ENCODE measurements at places on chromosomes 4 and X. TPM values are rescaled to one million over a fixed set of nuclear protein-coding genes. Genes with fewer than 3 reads are reported as not detected.

CYLC1 gene
- not detected for polyA plus RNA-seq

ADGRA3 gene
- 17.9 TPM for polyA plus RNA-seq

ATP2B3 gene
- 0.21 TPM for polyA plus RNA-seq

DUSP9 gene
- 1.3 TPM for polyA plus RNA-seq

DNA sequence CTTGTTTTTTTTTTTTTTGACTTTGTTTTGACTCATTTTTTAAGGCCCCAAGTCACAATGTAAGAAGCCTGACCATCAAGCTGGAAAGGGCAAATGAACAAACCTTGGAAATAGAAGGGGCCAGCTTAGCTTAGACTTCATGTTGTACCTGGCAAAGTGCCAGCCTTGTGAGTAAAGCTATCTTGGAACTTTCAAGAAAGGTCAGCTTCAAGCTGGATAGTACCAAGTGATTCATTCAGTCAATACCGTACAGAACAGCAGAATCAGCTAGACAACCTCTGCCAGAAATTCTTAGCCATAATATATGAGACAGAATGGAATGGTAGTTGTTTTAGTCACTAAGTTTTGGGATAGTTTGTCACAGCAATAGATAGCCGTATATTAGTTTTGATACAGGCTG is 1492.2 kb upstream of the TENM3 start:
- DNase-seq, result no peak

GRCh38 chr4:158129694-158130093 is 43.1 kb downstream of the GASK1B start:
- DNase-seq, result no peak

GRCh38 chrX:107562482-107562881 is 65.8 kb upstream of the PRPS1 start:
- DNase-seq, result no peak

DNA sequence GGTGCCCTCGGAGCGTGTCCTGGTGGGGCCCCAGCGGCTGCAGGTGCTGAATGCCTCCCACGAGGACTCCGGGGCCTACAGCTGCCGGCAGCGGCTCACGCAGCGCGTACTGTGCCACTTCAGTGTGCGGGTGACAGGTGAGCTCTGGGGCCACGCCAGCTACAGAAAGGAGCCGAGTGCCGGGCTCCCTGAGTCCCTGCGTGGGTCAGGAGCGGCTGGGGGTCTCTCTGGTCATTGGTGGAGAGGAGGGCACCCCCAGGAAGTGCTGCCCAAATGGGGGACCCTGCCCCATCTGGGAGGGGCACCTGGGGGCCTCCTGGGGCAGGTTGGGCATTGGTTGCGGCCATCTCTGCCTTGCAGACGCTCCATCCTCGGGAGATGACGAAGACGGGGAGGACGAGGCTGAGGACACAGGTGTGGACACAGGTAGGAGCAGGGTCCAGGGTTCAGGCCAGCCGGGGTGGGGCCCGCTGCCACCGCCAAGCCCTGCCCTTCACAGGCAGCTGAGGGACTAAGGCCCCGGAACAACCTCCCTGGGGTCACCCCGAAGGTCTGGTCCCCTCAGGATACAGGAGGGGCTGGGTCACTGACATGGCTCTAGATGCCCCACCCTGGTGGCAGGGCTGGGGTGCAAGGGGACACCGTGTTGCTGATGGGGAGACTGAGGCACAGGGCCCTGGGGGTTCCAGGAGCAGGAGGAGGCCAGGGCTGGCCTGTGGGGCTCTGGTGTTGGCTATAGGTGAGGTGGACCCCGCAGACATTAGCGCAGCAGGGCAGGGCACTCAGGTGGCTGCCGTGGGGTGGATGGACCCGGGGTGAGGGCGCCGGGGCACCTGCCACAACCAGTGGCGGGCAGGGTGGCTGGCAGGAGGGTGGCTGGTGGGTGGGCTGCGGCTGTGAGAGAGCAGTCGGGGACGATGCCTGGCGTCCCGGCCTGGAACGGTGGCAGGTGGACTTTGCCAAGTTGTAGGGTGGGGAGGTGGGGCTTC is 6.6 kb downstream of the FGFR3 start:
- DNase-seq, result no peak

DNA sequence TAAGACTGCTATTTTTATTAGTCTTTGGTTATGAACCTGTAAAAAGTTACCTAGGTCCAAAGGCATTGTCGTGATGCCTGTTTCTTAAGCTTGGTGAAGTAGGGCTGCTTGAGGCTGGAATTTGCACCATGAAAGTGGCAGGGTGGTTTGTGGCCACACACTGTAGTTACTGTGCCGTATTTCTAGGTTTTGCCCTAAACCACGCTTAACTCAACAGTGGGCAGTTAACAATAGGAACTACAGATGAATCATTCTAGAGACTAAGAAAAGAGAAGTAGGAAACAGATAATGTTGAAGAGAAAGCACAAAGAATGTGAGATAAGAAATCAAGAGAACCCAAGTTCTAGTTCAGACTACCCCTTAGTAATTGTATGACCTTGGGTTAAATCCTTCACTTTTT is 11.5 kb downstream of the ETNPPL start:
- DNase-seq, result no peak

DNA sequence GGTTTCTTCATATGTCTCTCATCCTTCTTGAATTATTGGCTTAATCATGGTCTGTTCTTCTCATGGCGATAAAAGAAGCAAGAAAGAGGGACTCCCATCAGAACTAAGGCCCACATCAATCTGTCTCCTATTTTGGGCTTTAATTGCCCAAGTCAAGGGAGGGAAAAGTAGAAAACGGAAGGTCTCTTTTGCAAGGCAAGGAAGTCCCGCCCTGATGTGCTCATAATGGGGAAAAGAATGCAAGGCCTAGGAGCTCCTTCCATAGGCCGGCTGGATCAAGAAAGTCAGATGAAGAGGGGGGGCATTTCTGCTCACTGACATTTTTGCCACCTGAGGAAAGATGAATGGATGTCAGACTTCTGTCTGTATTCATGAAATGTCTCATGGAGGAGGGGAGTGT is 127.7 kb upstream of the RPS6KA3 start:
- no peak for DNase-seq

- DNase-seq, result no peak
These were observed 4.2 kb upstream of the CFP start for GRCh38 chrX:47633689-47634590.

DNA sequence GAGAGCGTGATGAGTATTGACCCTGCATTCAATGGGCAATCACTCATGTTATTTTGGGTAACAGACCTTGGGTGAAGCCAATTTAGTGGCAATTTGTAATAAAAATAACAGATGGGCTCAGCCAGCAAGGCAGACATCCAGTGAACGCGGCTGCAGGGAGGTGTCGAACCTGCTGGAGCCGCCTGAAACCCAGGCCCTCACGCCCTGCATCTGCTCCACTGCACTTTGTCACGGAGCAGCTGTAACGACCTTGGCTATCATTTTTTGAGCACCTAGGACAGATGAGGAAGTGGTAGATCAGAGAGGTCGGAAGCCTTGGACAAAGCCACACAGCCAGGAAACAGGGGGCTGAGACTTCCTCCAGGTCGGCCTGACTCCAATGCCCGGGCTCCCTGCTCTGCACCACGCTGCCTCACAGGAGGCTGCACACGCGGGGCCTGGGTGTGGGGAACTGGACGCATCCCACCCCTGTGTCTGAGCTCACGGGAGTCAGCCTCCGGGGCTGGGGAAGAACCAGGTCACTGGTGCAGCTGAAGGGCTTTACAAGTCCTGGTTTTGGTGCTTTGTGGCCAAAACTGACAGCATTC is 19.4 kb downstream of the HMX1 start:
- no peak for DNase-seq
